ENCODE measurements at places on chromosomes 7 and 10.

DNA sequence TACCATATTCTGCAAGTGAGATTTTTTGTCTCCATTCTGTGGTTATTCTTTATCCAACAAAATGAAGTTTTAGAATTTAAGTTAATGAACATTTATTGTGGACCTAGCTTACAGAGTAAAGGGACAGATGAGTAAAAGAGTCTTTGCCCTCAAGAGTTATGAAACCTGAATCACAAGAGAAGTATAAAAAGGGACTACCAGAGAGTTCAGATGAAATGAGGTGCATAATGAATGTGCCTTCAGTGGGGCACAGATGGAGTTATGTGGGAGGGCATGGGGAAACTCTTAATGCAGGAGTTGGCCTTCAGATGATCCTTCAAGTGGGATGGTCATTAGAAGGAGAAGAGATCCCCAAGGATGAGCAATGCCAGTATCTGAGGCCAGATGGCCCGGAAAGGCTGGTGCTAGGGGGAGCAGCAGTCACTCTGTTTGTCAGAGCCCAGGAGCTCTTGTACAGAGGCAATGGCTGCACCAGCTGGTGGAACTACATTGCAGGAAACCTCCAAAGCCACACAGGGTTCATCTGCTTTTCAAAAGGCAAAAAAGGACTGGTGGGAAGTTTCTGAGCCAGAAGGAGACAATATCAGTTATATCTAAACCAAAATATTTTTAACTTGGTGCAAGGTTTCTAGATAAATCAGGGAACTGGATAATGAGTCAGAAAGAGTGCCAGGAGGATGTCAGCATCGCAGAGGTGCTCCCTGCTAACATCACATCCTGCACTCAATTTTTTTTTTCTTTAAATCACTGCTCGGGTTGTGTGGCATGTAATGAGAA, 162.0 kb downstream of the KLF6 start:
- no peak for DNase-seq

GRCh38 chr10:119306514-119306951, 99.2 kb downstream of the GRK5 start:
- DNase-seq = peak; percentile 48

DNA sequence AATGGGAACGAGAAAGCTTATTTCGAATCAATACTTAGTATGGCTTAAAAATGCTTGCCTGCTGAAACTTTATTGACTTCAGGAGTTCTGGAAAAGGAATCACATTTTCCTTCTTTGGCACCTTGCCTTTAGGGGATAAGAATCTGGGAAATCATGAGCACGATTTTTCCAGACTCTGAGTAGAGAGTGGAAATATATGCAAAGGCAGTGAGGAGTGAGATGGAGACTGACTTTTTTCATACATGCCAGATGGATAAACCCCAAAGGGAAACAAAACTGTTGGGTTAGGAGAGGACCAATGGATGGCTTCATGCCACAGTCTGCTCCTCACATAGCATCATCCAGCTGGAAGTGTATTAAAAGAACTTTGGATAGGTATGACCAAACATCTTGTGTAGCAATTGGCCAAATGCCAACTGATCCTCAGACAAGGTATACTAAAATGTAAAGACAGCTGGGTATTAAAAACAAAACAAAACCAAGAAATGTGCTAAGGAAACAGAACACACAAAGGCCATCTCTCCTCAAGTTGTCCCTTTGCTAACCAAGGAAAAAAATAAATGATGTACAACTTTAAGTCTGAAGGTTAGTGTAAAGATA, 1.7 kb downstream of the COL28A1 start:
- no peak for DNase-seq

- DNase-seq = no peak
These were observed 96.7 kb downstream of the ZRANB1 start for GRCh38 chr10:125038637-125039036.

GRCh38 chr7:46297515-46297914, 376.4 kb upstream of the IGFBP3 start:
- no peak for DNase-seq

DNA sequence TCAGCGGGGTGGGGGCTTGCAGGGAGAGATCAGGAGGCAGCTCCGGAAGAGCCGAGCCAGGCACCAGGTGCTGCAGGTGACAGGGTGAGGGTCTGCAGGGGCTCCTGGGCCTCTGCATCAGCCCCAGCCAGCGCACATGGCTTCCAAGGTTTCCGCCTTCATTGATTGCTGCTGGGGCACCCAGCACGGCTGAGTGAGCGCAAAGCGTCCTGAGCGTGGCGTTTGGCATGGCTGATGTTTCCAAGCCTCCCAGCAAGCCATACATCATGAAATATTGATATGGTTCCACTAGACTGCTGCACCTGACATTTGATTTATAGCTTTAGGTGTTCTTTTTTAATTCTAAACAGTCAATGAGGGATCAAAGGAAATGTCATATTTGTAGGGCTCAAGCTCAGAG, 259.0 kb downstream of the WDR37 start:
- no peak for DNase-seq

DNA sequence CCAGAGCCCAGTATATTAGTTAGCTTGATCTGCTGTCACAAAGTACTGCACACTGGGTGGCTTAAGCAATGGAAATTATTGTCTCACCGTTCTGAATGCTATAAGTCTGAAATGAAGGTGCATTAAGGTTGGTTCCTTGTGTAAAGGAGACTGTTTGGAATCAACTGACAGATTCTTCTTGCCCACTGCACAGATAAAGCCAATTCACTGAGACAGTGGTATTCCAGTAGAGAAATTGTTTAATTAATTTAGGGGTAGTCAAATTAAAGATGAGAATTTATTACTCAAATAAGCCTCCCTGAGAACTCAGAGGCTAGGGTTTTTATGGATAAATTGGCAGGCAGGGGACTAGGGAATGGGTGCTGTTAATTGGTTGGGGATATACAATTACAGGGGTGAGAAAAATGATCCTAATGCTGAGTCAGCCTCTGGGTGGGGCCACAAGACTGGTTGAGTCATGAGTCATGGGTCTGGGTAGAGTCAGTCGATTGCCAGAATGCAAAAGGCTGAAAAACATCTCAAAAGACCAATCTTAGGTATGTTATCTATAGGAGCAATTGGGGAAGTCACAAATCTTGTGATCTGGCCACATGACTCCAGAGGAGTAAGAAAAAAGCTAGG, 23.5 kb upstream of the SAMD9L start:
- DNase-seq = no peak

DNA sequence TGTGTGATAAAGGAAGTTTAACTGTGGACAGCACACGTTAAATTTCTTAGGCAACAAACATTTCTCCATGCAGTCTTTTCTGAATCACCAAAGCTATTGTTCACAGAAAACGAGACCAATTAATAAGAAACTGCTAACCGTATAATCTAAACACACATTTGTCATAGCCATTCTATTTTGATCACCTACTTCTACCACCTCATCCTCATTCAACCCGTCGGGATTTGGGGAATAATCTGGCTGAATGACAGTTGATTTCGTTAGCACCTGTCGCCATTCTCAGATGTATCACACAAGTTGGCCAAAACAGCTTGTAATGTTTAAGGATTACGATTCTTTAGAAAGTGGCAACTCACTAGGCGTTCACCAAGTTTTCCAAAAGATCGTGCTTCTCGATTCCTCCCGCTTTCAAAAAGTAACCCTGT, 1.2 kb downstream of the EZH2 start:
- no peak for DNase-seq

DNA sequence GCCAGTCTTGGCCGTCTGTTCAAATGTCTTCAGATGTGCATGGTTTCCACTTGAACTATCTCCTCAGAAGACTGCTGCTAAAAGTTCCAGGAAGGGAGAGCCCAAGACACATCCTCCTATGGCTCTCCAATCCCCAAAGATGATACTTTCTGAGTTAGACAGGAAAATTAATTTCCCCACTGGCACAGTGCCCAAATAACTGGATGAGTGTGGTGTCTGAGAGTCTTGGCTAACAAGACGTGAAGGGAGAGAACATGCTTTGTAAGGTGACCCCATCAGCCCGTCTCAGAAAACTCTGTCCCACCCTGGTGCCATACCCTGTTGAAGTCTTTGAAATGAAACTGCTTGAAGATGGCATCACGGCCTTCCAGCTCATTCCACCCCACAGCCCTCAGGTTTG, 2.9 kb downstream of the PCBD1 start:
- DNase-seq = no peak

- no peak for DNase-seq
These were observed 3.0 kb upstream of the PHYHIPL start for GRCh38 chr10:59173414-59173813.

- DNase-seq = no peak
These were observed 7.3 kb upstream of the KIAA1217 start for GRCh38 chr10:24201503-24202180.

GRCh38 chr10:121981346-121981745, 6.3 kb upstream of the NSMCE4A start:
- no peak for DNase-seq

- DNase-seq = no peak
These were observed 144.2 kb upstream of the STEAP4 start for GRCh38 chr7:88450874-88451273.

- no peak for DNase-seq
These were observed 54.7 kb upstream of the LSM8 start for GRCh38 chr7:118129041-118129795.

DNA sequence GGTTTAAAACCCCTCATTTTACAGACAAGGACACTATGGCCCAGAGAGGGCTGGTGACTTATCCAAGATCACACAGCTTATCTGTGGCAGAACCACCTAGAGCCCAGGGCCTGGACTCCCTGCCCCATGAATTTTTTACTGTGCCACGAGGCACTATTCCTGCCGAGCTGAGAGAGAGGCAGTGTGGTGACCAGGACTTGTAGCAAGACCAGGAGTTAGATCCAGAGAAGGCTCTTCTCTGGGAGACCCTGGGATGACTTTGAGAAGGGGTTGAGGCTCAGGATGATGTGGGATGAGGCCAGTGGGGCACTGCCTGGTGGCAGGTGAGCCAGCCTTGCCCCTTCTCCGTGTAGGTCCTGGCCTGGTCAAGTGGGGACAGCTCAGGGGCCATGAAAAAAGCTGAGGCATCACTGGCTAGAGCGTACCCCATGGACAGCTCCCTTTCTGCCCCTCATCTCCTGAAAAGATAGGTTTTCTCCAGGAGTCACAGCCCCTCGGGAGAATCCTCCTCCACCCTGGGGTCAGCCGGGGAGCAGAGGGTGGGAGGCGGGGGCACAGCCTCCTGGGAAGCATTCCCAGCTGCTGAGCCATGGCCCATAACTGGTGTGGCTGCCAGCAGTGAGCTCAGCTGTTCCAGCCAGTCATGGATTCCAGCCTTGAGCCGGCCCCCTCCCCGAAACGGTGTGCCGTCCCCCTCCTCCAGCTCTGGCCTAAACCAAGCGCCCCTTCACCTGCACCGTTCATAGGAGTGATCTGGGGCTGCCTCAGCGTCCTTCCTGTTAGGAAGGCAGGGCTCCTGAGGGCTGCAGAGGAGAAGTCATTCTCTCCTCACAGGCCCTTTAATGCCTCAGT, 5.8 kb downstream of the FLNC start:
- DNase-seq = no peak

GRCh38 chr10:52631146-52631545, 141.4 kb downstream of the MBL2 start:
- no peak for DNase-seq

DNA sequence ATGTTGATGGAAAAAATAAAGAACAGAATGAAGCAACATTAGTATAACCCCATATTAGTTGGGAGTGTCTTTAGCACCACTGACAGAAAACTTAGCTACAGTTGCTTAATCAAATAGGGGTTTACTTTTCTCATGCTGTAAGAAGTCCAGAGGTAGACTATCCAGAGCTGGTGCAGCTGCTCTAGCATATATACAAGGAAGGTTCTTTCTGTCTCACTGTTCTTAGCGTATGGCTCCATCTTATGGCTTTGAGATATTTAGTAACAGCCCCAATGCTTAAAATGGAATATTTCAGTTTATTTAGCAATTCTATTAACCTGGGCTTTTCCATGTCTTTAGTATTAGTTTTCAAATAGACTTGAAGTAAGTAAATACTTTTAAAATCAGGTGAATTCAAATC, 15.2 kb upstream of the WNT2 start:
- no peak for DNase-seq

GRCh38 chr10:44965104-44965503, 5.5 kb downstream of the RASSF4 start:
- DNase-seq = no peak

DNA sequence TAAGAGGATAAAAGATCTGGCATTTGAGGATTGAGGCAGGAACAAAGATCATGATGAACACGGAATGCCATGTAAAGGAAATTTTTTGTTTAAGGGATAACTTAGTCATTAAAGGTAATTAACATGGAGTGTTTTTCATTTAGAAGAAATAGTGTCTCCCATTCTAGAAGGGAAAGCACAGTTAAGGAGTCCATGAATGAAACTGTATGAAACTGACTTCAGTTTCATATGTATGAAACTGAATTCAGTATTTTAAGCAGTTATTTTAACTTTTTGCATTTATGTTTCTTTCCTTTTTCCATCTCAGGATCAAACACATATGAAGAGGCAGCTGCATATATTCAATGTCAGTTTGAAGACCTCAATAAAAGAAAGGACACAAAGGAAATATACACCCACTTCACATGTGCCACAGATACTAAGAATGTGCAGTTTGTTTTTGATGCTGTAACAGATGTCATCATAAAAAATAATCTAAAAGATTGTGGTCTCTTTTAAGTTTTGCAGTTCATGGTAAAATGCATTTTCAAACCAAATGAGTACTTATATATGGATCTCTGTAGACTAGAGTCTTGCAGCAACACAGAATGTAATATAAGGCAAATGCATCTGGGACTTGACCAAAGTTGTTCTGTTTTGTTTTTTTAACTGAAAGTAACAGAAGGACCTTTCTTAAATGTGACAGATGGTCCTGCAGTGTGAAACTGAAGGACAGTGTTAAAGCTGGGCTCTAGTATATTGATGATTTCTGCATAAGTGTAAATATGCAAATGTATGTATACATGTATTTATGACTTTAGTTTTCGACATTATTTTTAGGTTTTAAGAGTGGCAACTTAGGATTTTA, 82.6 kb downstream of the GNAI1 start:
- DNase-seq = no peak

- DNase-seq = no peak
These were observed 140.7 kb upstream of the AGK start for GRCh38 chr7:141410353-141411000.

DNA sequence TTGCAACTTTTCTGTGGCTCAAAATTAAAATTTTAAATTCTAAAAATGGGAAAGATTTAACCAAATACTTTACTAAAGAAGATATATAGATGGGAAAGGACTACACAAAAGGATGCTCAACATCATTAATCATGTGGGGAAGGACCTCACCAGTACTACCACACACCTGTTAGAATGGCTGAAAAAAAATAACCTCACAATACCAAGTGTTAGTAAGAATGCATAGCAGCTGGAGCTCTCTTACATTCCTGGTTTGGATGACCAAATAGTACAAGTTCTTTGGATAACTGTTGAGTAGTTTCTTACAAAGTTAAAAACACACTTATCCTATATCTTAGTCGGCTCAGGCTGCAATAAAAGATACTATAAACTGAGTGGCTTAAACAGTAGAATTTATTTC, 33.9 kb downstream of the LIPJ start:
- DNase-seq = no peak
